ENCODE measurements at places on chromosomes 7 and 10. TPM values are rescaled to one million over a fixed set of nuclear protein-coding genes. Genes with fewer than 3 reads are reported as not detected.
A peak's percentile ranks its signal among the peaks of the same experiment; 100 is the strongest.

DNA sequence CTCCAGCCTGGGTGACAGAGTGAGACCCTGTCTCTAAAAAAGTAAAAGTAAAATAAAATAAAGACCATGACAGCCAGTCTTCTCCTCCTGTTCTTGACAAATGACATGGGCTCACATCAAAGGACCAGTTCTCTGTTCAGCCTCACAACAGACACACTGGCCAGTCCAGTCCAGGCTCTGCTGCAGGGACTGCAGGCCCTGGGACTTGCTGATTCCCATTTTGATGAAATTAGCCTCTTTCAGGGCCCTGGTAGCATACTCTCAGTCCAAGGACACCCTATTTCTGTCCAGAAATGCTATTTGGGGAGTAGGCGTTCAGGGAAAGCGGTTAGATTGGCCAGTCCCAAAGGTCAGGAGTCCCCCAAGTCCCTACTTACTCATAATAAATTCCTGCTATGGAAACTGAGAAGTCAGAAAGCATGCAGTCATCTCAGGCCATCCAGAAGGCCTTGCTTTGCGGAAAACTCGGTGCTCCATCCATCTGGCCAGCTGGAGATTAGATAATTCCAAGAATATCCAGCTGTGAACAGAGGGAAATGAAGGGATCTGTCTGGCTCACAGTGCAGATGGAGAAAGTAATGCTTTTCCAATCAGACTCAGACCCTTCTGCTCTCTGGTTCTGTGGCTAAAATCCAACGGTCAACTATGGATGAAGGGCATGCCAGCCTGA is 74.4 kb downstream of the RAB11FIP2 start:
- no peak for DNase-seq

- no peak for DNase-seq
These were observed 13.4 kb downstream of the AGAP3 start for GRCh38 chr7:151099486-151100211.

- DNase-seq = no peak
These were observed 25.9 kb downstream of the RGS10 start for GRCh38 chr10:119516381-119517234.

DNA sequence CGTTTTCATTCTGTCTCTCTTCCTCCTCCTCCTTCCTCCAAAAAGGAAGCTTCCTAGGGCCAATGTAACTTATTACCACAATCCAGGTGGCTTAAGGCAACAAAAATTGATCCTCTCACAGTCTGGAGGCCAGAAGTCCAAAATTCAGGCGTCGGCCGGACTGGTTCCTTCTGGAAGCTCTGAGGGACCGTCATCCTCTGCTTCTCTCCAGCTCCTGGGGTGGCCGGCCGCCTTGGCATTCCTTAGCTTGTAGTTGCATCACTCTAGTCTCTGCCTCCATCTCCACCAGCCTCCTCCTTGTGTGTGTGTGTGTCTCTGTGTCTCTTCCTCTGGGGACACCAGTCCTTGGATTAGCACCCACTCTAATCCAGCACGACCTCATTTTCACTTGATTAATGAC is 89.0 kb upstream of the NPTX2 start:
- DNase-seq = no peak

GRCh38 chr10:85864173-85864549 is 502.4 kb downstream of the GRID1 start:
- no peak for DNase-seq

- DNase-seq = no peak
These were observed 61.2 kb upstream of the FAM20C start for GRCh38 chr7:130875-131780.

DNA sequence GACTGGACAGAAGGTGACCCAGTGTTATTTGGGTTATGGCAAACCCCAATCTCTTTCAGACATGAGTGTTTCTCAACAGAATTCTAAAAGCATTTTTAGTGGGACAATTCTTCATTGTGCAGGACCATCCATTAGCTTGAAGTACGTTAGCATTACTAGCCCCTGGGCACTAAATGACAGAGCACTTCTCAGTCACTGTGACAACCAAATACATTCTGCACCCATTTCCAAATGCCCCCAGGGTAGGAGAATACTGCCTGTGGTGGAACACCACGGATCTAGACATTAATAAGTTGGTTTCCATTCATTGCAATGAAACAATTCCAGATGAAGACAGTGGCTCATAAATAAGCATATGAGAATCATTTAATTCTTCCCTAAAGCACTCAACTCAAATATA is 102.4 kb upstream of the FRMD4A start:
- no peak for DNase-seq

DNA sequence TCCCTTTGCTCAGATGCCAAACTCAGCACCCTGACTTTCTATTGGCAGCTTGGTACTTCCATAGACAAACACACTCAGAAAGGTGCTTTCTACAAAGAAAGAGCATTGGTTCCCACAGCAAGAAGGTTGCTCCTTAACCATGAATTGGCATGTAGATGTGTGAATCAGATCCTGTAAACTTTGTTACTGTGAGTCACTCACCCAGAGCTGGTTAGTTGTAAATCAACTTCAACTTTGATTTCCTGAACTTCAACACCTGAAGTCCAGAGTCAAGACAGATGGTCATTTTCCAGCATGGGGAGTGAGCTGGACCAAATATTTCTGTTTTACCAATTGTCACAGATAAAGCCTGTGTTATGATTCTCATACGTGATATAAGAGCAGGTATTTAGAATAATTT is 797.2 kb downstream of the TNS3 start:
- DNase-seq = no peak

DNA sequence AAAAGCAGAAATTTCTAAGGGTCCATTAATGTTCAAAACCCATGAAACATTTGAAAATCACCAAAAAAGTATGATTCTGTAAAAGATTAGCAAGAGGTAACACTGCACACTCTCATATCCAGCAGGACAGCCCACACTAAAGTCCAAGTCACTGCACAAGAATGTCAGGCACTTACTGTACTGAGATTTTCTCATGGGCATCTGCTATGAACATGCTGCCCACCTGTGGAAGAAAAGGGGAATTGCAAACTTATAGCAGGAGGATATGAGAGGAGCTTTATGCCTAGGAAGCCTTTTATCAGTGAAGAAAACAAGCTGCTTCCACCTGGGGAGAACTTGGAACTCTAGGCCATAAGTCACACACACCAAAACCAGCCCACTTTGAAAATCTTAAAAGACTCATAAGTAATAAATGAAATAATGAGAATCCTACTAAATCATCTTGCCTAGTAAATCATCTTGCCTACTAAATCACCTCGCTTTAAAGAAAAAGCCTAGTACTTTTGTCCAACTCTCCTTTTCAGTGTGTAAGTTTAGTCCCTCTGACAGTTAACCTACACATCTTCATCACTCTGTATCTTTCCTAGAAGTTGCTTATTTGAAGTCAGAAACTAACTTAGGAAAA is 46.1 kb downstream of the ARMH3 start:
- peak; percentile 76 for DNase-seq

- no peak for DNase-seq
These were observed 9.4 kb downstream of the TMEM273 start for GRCh38 chr10:49178489-49179471.

Gene TTYH3
- total RNA-seq = 60.5 TPM

Gene CTTNBP2
- 63.5 TPM for total RNA-seq

Gene SPOCK2
- 118 TPM for total RNA-seq

Gene FAM241B
- total RNA-seq = 11.3 TPM

Gene ETV1
- 44.5 TPM for total RNA-seq

Gene MBLAC1
- 2.4 TPM for total RNA-seq

Gene NEUROD6
- total RNA-seq = 35.3 TPM

Gene SKIDA1
- 8.8 TPM for total RNA-seq
